ENCODE measurements at places on chromosomes 3 and 15.

- DNase-seq: no peak
Measured at GRCh38 chr3:14935592-14936345, 11.6 kb upstream of the NR2C2 start.

GRCh38 chr15:67701669-67702068 lies 123.6 kb upstream of the SKOR1 start:
- DNase-seq: peak; percentile 13

GRCh38 chr15:61227950-61228936 lies 859 bp downstream of the RORA start:
- DNase-seq: no peak

DNA sequence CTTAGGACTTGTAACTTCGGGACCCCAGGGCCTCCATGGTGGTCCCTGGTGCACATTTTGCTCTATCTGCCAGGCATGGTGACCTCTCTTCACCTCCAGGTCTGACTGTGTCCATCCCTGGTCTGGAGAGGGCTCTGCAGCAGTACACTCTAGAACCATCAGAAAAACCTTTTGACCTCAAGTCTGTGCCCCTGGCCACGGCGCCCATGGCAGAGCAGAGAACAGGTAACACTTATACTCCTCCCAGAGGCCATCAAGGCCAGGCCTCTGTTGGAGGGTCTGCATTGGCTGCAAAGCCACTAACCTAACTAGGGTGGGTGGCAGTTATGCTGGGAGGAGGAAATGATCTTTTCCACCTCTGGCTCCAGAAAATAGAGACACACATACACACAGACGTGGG lies 10.3 kb upstream of the HMCES start:
- no peak for DNase-seq

DNA sequence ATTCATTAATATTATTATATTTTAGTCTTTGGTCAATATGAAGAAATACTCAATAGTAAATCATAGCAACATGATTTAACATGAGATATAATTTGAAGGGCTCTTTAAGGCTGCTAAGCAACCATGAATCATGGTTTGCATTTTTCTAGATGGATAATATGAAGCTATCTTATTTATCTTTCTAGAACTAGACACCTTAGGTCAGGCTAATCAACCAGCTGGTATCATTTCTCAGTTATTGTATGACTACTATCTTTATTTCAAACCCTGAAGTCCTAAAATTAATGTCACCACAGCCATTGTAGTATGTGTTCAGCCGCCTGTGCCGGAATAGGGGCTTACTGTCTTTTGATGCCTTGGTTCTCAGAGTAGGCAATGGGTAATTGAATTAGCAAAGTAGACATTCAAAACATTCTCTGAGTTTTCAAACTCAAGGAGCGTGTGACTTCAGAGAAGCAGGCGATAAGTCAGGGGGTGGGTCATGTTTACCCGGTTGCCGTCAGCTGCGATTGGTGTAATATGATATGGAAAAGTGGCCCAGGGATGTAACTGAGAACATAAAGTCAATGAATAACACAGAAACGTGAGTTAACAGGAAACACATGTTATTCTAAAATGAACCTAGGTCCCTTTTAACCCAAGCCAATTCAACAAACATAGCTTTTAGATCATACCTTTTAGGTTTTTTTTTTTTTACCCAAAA lies 93.4 kb upstream of the CTDSPL start:
- DNase-seq: no peak

DNA sequence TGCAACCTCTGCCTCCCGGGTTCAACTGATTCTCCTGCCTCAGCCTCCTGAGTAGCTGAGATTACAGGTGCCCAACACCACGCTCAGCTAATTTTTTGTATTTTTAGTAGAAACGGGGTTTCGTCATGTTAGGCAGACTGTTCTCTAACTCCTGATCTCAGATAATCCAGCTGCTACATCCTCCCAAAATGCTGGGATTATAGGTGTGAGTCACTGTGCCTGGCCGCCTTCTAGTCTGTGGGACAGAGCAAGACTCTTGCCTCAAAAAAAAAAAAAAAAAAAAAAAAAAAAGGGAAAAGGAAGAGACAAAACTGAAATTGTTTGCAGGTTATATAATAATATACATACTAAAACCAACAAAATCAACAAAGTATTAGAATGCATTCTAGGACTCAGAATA lies 215.2 kb downstream of the PCCB start:
- DNase-seq: peak; percentile 28

GRCh38 chr15:98715401-98715800 lies 67.1 kb downstream of the IGF1R start:
- DNase-seq: peak; percentile 15

GRCh38 chr3:187223799-187224198 lies 26.5 kb downstream of the RTP1 start:
- DNase-seq: no peak

- DNase-seq: no peak
Measured at GRCh38 chr15:57384024-57384423, 7.7 kb downstream of the CGNL1 start.

GRCh38 chr15:62607643-62608042 lies 434.9 kb upstream of the TPM1 start:
- DNase-seq: no peak

DNA sequence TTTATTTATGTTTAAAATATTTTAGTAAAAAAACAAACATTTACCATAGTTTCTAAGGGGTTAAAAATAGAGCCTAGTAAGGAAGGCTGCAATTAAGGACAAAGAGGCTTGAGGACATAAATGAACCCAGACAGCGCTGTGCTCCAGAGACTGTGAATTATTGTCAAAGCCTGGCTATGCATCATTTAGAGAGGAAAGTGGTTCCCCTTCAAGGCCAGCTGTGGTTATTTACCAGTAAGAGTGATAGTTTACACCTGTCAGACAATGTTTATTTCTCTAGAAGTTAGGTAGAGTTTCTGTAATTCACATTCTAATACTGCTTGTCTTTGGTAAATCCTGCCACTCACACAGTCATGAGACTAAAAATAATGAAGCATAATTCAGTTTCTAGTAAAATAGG lies 32.4 kb upstream of the PIK3R4 start:
- no peak for DNase-seq

DNA sequence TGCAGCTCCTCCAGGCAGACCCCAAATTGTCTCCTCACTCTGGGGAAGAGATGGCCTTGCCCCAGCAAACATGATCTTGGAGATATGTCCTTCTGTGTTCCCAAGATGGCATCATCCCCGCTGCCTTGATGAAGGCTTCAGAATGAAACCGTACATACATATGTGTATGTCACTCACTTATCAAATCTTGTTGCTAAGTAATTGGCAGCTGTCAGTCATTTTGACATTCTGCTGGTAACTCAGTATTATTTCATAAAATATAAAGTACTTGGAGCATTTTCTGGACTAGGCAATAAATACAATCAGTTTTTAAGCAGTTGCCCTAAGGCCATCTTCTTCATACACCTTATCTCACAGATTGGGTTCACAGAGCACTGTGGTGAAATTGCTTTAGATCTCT lies 62.4 kb downstream of the ARNT2 start:
- DNase-seq: no peak

GRCh38 chr3:114128231-114128630 lies 50.6 kb downstream of the DRD3 start:
- no peak for DNase-seq

DNA sequence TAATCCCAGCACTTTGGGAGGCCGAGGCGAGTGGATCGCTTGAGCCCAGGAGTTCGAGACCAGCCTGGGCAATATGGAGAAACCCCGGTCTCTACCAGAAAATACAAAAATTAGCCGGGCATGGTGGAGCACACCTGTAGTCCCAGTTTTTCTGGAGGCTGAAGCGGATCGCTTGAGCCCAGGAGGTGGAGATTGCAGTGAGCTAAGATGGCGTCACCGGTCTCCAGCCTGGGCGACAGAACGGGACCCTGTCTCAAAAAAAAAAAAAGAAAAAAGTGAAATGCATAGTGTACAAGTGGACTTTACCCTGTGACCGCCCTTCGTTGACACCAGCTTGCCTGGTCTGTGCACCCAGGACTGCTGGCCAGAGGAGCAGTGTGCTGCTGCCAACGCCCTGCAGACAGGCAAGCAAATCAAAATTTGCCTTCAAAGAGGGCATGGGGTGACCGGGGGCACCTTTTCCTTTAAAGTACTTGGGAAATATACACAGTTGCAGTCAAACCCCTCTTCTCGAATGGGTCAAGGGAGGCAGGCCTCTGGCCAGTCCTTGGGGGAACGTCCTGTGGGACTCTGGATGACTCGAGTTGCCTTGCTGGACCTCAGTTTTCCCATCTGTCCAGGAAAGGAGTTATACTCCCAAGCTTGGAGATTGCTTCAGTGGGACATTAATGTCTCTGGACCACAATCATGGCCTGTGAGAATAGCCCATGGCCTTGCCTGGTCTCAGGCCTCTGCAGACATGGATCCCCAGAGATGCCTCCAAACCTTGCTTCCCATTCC lies 1.0 kb downstream of the XYLB start:
- no peak for DNase-seq

GRCh38 chr3:119579366-119580066 lies at the start of gene ADPRH:
Gene ADPRH (plus strand): TSS chr3:119579492. CDS start chr3:119582170, 2,678 bp downstream.
- DNase-seq: peak; percentile 35

- DNase-seq: peak; percentile 4
Measured at GRCh38 chr15:68113273-68113672, 59.2 kb downstream of the PIAS1 start.

DNA sequence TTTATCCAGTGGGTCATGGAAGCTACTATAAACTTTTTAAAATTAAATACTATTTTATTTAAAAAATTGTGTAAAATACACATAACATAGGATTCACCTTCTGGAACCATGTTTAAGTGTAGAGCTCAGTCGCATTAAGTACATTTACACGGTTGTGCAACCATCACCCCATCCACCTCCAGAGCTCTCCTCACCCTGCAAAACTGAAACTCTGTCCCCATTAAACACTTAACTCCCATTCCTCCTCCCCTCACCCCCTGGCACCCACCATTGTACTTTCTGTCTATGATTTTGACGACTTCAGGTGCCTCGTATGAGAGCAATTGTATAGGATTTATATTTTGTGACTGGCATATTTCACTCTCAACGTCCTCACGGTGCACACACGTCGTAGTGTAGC lies 70.7 kb downstream of the APBA2 start:
- no peak for DNase-seq

DNA sequence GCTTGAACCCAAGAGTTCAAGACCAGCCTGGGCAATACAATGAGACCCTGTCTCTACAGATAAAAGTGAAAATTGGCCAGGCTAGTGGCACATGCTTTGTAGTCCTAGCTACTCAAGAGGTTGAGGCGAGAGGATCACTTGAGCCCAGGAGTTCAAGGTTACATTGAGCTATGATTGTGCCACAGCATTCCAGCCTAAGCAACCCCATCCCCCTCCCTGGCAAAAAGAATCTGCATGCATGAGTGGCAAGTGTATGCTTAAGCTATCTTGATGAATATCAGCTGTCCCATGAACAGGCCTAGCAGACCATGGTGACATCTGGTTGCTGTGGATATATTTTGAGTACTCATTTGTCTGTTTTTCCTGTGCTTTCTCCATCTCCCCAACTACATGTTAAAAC lies 4.7 kb downstream of the ATRIP start:
- no peak for DNase-seq

- peak; percentile 7 for DNase-seq
Measured at GRCh38 chr3:160754371-160754854, 1.6 kb upstream of the PPM1L start.

GRCh38 chr15:96333131-96334016 lies 2.9 kb downstream of the NR2F2 start:
- no peak for DNase-seq

GRCh38 chr3:43286115-43286840 lies at the start of gene SNRK:
Gene SNRK (plus strand): TSS chr3:43286540. CDS start chr3:43303204, 16,664 bp downstream.
- DNase-seq: peak; percentile 44

- no peak for DNase-seq
Measured at GRCh38 chr3:188581365-188581764, 427.4 kb downstream of the LPP start.

- DNase-seq: no peak
Measured at GRCh38 chr3:171828902-171829770, 14.0 kb upstream of the TMEM212 start.

DNA sequence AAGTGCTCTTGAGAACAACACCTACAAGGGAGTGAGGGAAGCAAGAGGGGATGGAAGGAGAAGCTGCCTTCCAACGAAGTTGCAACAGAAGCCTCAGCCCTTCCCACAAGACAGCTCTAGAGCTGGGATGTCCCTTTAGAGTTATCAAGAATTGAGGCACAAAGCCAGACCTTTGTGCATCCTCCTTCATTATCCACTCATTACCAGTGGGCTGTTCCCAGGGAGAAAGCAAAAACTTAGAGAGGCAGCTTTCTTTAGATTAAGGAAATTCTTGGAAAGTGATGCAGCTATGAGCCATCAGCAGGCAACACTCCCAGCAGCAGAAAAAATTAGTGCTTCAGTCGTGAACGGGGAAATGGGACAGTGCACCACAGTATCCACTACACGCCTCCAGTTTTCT lies 10.6 kb upstream of the CD96 start:
- no peak for DNase-seq

DNA sequence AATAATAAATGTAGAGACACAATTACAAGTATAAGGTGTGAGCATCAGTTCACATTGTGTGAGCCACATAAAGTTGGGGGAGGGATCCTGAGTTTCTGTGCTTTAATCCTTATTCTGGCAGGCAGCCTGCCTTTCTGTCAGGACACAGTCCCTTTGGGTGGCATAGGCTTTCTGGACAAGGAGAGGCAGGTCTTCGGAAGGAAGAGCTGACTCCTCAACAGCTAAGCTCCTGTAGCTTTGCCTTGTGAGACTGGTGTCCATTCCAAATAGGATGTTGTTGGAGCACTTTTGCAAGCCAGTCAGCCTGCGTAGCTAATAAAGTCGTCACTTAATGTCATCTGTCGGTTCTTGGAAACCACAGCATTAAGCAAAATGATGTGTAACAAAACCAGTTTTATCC lies 151.9 kb upstream of the MCTP2 start:
- DNase-seq: no peak

- DNase-seq: no peak
Measured at GRCh38 chr3:30554317-30554690, 52.1 kb upstream of the TGFBR2 start.

DNA sequence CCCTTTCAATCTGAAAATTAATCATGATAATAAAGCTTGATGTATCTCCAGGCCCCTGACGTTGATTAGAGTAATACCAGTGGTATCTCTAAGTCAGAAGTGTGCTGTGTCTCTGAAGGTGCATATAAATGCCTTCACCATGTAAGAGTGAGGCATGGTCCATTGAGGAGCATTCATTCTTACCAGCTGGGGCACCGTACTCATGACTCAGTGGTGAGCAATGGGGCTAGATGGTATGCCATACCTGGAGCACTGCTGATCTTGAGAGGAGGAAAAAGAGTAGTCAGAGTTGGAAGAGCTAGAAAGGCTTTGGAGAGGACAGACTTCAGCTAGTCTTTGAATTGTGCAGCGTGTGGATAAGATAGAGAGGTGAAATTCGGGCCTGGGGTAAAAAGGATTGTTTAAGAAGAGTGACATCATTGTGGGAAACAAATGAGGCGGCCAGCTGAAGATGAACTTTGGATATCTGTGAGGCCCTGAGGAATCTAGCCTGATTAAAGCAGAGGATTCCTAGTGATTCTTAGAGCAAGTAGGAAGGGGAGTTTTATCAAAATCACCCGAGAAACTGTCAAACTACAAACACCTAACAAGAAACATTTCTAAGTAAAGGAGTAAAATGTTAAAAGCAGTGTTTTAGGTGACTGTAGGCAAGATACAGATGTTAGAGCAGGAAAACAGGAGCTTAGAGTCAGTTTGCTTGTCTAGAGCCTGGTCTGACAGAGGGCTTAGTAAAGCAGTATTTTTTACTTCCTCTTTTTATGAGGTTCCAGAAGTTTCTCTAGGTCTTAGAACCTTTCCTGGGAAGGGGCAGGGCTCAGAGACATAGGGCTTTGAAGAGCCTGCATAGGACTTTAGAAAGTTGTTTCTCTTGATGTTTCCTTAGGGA lies 13.6 kb downstream of the TMOD3 start:
- no peak for DNase-seq

All from GM04504 (cell line).